ENCODE measurements at places on chromosomes 2 and 18. TPM values are rescaled to one million over a fixed set of nuclear protein-coding genes. Genes with fewer than 3 reads are reported as not detected.

The C18orf54 gene
- total RNA-seq: 11.0 TPM

The EDAR gene
- 0.66 TPM for total RNA-seq

The NXPH2 gene
- total RNA-seq: 9.1 TPM

The SLC30A3 gene
- total RNA-seq: 0.27 TPM

The ALPI gene
- total RNA-seq: not detected

The TANK gene
- 95.9 TPM for total RNA-seq

The UGT1A5 gene
- 0.16 TPM for total RNA-seq

The C1QL2 gene
- 4.1 TPM for total RNA-seq

The PROKR1 gene
- total RNA-seq: 3.1 TPM

The UGT1A10 gene
- total RNA-seq: not detected

The LTBP1 gene
- 132 TPM for total RNA-seq

The SERPINB5 gene
- total RNA-seq: 6.3 TPM

The ALPG gene
- not detected for total RNA-seq

The MAPK4 gene
- total RNA-seq: 16.1 TPM

The RASGRP3 gene
- total RNA-seq: 18.0 TPM

The LGALSL gene
- total RNA-seq: 42.2 TPM

The PROM2 gene
- total RNA-seq: 5.7 TPM

The EFEMP1 gene
- 228 TPM for total RNA-seq

The ZNF521 gene
- total RNA-seq: 99.6 TPM

The C2orf81 gene
- 3.1 TPM for total RNA-seq

The RUFY4 gene
- total RNA-seq: not detected

The PLA2R1 gene
- 13.2 TPM for total RNA-seq

The EML4 gene
- 155 TPM for total RNA-seq

The IL36A gene
- total RNA-seq: not detected

The SPDYA gene
- 3.7 TPM for total RNA-seq

The MBP gene
- total RNA-seq: 20.1 TPM

The ADD2 gene
- total RNA-seq: 64.5 TPM

The RAB27B gene
- 8.7 TPM for total RNA-seq

The LRPPRC gene
- total RNA-seq: 109 TPM

Measured in camera-type eye (tissue), 1 donor.